ENCODE measurements at places on chromosomes 2 and 18.
A peak's percentile ranks its signal among the peaks of the same experiment; 100 is the strongest.

GRCh38 chr2:15757820-15758586 is 166.3 kb downstream of the DDX1 start:
- DNase-seq = no peak

- DNase-seq = no peak
Measured at GRCh38 chr2:238173692-238174091, 14.9 kb downstream of the ERFE start.

DNA sequence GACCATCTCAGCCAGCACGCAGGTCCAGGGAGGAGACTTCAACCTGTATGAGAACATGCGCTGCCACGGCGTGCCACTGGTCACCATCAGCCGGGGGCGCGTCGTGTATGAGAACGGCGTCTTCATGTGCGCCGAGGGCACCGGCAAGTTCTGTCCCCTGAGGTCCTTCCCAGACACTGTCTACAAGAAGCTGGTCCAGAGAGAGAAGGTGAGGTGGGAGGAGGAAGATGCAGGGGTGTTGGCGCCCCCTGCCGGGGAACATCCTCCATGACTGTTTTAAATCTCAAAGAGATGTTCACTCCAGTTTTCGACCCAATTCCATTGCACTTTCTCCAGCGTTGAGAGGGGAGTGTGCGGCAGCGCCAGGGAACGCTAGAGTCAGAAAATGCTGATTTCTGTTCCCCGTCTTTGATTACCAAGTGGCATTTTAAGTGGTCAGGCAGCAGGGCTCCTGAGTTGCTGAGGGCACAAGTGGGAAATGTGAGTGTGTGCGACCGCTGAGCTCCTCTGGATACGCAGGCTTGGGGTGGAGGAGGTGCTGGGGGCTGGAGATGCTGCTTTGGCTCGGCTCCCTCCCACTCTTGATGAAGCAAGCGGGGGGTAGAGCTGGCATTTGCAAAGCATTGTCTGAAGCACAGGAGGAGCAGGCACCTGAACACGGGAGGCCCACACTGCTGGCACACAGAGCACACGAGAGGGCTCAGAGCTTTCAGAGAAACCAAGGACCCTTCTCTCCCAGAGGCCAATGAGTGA is 27.7 kb upstream of the MAPRE3 start:
- DNase-seq = peak; percentile 60

DNA sequence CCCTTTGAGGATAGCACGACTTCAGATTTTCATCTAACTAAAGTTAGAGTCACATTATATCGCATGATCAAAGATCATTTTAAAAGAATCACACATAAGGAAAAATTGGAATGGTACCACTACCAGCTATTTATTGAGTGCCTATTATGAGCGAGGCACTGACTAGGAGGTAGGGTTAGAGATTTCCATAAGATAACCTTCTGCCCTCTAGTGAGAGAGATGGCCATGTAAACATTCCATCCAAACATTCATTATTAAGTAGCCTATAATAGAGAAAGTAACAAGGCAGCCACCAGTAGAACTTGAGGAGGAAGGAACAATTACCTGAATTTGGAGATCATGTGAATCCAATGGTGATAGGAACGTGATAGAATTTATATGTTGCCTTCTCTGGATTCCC is 25.4 kb upstream of the GLS start:
- no peak for DNase-seq

- no peak for DNase-seq
Measured at GRCh38 chr2:31983762-31984467, 26.9 kb downstream of the MEMO1 start.

GRCh38 chr2:101231240-101231639 is 21.4 kb upstream of the CNOT11 start:
- DNase-seq = no peak

DNA sequence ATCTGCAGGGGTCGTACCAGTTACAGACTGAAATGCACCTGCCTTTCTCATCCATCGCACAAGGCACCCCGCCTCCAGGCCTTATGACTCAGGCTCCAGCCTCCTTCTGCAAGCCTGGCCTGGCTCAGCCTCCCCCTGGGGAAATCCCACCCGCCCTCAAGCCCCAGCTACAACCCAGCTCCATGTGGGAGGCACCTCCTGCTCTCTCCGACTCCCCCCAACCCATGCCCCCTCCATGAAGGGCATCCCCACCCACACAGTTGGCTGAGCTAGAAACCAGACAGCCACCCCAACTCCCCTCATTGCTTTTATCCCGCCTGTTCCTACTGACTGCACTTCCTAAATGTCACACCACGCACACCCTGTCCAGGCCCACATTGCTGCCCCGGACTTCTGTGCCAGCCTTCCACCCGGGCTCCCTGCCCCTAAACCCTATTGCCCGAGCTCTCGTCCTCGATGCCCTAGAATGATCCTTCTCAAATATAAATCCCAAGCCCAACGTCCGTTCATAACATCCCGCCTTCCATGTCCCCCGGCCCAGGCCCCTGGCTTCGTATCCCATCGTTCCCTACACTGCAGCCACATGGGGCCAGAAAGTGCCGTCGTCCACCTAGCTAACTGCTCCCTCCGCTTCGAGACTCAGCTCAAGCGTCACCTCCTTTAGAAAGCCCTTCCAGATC is 9.9 kb downstream of the DNMT3A start:
- DNase-seq = no peak

DNA sequence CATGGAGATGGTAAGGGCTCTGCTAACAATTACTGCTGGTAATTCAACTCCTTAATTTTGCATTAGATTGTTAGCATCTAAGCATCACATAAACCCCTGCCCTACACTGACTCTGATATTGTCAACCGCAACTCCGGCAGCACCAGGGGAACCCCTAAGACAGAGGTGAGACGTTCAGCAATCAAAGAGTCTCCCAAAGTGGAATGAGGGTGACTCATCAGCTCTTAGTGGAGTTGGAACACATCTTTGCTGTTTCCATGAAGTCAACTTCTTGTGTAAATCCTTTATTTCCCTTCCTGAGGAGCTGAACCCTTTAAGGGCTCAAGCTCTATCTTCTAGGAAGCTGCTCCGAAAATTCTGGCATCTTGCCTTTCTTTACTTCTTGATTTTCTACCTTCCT is 52.1 kb downstream of the ABCG8 start:
- DNase-seq = no peak

DNA sequence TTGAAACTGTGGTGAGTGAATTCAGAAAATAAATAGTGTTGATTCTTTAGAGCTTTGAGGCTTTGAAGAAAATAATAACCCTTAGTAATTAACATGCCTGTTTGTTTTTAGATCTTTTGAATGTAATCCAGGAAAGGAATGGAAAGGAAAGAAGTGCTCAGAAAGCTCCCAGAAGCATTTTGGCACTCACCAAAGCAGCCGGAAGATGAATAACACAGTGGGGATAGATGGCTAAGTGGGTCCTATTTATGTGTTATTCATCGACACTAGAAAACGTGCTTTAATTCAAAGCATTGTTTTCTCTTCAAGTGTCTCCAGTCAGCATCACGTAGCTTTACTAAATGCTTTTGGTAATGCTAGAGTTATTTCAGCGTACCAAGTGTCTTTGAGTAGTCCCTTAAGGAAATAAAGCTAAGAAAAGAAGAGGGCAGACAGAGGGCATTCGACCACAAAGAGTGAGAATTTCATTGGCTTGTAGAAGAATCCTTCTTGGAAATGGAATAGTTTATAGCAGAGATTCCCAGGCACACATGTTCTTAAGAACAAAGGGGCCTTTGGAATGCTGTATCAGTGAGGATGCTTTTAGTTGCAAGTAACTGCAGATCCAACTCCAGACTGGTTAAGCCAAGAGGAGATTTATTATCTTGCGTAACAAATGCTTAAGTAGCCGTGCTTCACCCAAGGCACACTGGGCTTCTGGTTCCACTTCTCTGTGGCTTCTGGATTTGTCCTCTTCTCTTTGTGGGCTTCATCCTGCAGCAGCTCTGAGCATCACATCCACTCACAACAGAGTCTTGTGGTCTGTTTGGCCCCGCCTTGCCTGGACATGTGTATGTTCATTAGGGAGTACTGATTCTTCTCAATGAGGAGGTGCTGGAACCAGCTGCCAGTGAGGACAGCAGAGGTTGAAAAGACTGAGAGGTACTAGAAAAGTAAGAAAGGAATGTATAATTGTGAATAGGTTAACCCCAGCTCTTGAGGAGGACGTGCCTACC is 63.6 kb upstream of the LTBP1 start:
- no peak for DNase-seq

GRCh38 chr2:190977505-190977904 is 36.5 kb downstream of the STAT1 start:
- no peak for DNase-seq

DNA sequence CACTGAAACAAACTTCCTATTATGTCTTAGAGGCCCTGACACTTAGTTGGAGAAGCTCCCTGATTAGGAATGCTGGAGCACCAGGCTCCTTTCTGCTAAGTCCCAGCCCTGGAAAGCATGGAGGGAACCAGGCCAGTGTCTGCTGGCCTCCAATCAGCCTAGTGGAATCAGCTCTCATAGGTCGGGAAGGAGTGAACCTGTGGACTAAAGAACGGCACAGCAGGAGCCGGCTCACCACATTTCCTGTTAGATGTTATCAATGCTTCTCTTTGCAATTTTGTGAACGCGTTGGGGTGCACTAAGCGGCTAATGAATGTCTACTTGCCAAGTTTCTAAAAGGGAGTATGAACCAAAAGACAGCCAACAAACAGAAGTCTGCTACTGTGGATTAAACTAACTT is 296.6 kb downstream of the NAPG start:
- DNase-seq = no peak
